ENCODE measurements at places on chromosomes 5 and 9.

- no peaks in the 10 kb centered on the region for H3K27me3 ChIP-seq
- H3K36me3 ChIP-seq = no peaks in the 10 kb centered on the region
- H3K27ac ChIP-seq = no peak overlapping the region
- DNase-seq = peak; percentile 22
- no peak overlapping the region for H3K4me3 ChIP-seq
These were observed 147.8 kb downstream of the TMEM38B start for GRCh38 chr9:105842023-105842644.

DNA sequence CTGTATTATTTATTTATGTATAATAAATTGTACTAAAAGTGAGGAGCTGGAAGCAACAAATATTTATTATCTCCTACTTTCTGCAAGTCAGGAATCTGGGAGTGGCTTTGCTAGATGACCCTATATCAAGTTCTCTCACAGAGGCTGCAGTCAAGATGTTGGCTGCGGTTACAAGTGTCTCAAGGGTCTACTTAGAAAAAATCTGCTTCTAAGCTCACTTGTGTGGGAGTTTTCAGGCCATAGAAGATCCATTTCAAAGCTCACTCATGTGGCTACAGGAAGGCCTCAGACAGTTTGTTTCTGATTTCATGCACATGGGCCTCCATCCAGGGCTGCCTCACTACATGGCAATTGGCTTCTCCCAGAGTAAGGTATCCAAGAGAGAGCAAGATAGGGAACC is 551.1 kb downstream of the CAAP1 start:
- H3K27ac ChIP-seq = no peak overlapping the region
- DNase-seq = no peak
- H3K27me3 ChIP-seq = no peaks in the 10 kb centered on the region
- no peaks in the 10 kb centered on the region for H3K4me1 ChIP-seq

DNA sequence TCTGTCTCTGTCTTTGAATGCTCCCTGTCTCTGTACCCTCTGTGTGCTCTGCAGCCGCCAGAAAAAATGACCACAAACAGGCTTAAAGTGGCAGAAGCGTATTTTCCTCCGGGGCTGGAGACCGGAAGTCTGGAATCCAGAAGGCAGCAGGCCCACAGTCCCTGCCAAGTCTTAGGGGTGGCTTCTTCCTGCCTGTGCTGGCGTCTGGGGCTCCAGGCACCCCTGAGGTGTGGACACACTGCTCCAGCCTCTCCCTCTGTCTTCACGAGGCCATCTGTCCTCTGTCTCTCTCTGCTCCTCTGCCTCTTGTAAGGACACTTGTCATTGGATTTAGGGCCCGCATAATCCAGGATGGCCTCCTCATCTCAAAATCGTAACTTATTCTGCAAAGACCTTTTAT is 298.4 kb upstream of the IRX4 start:
- DNase-seq = no peak
- H3K27ac ChIP-seq = peak overlapping the region; percentile 22
- H3K27me3 ChIP-seq = no peaks in the 10 kb centered on the region
- H3K4me3 ChIP-seq = no peak overlapping the region
- H3K4me1 ChIP-seq = no peaks in the 10 kb centered on the region

GRCh38 chr5:97417986-97418385 is 234.9 kb upstream of the RIOK2 start:
- H3K36me3 ChIP-seq = no peaks in the 10 kb centered on the region
- no peak for DNase-seq
- H3K4me3 ChIP-seq = no peak overlapping the region
- H3K4me1 ChIP-seq = no peaks in the 10 kb centered on the region

GRCh38 chr9:77764894-77765780 is 117.0 kb upstream of the GNA14 start:
- no peak for DNase-seq
- no peaks in the 10 kb centered on the region for H3K4me1 ChIP-seq
- H3K4me3 ChIP-seq = no peak overlapping the region
- no peaks in the 10 kb centered on the region for H3K36me3 ChIP-seq

DNA sequence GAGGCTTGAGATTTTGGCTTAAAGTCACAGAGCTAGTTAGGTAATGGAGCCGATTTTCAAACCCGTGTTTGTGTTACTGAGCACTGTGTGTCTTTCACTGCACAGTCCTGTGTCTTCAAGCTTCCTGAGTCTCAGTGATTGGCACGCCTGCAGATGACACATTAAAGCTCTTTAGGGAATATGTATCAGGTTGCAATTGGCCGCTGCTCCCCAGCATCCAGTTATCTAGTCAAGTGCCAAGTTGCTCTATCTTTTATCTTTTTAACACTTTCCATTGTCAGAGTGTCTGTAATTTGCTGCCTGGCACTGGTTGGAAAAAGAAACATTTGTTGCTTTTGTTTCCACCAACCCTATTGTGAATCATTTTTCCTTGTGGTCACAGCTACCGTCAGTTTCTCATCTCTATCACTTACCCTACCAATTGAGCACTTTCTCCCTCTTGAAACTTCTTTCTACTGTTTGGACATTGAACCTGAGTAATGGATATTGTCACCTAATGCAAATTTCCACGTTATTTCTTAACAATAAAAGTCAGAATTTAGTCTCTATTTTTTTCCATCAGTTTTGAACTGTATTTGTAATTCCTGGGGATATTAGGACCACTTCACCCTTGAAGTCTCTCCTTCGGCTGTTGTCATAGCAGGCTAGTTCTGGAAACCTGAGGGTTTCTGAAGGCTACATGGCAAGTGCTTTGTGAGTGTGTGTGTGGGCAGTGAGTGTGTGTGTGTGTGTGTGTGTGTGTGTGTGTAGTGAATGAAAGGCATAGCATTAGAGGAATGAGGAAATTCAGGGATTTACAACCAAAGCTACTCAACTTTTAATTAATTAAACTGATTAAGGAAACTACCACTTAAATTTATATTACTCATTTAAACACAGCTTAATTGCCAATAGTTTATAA is 274.3 kb downstream of the ISL1 start:
- H3K27ac ChIP-seq = no peak overlapping the region
- no peaks in the 10 kb centered on the region for H3K27me3 ChIP-seq
- H3K36me3 ChIP-seq = no peaks in the 10 kb centered on the region

DNA sequence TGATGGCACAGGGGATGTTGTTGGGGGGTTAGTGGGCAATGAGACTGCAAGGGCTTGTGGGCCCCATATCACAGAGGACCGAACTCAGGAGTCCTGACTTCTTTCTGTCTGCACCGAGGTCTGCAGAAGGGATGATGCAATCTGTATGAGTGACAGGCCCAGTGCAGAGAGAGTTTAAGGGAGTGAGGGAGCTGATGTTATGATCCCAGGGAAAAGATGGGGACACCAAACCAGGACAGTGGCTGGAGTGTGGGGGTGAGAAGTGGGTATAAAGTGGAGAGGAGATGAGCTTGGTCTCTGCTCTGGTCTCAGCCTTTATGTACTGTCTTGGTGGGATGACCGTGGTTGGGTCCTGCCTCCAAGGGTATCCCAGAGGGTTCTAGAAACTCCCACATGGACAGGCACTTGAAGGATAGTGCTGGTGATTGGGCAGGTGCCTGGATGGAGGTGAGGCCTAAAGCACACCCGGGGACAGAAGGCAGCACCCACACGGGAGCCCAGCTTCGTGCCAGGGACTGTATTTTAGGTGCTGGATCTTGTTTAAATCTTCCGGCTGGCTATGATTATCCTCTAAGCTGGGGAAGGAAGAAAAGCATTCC is 21.9 kb downstream of the GSN start:
- no peaks in the 10 kb centered on the region for H3K36me3 ChIP-seq
- peak overlapping the region; percentile 99 for H3K27ac ChIP-seq
- H3K27me3 ChIP-seq = no peaks in the 10 kb centered on the region
- DNase-seq = no peak
- no peak overlapping the region for H3K4me3 ChIP-seq
- peaks cover 71% of the 10 kb centered on the region for H3K4me1 ChIP-seq

GRCh38 chr5:176400382-176401156 is 12.0 kb downstream of the HIGD2A start:
- H3K4me1 ChIP-seq = no peaks in the 10 kb centered on the region
- H3K27ac ChIP-seq = no peak overlapping the region
- no peaks in the 10 kb centered on the region for H3K27me3 ChIP-seq
- H3K36me3 ChIP-seq = no peaks in the 10 kb centered on the region
- DNase-seq = no peak
- H3K4me3 ChIP-seq = no peak overlapping the region

- H3K4me3 ChIP-seq = no peak overlapping the region
- no peak for DNase-seq
- no peak overlapping the region for H3K27ac ChIP-seq
- H3K36me3 ChIP-seq = no peaks in the 10 kb centered on the region
- no peaks in the 10 kb centered on the region for H3K4me1 ChIP-seq
These were observed 1456.4 kb upstream of the ACO1 start for GRCh38 chr9:30928045-30928444.

GRCh38 chr5:149585910-149586309 is 4.6 kb downstream of the ARHGEF37 start:
- H3K4me3 ChIP-seq = no peak overlapping the region
- peaks cover 11% of the 10 kb centered on the region for H3K4me1 ChIP-seq
- no peaks in the 10 kb centered on the region for H3K36me3 ChIP-seq
- H3K27me3 ChIP-seq = no peaks in the 10 kb centered on the region

- no peak overlapping the region for H3K4me3 ChIP-seq
- H3K27ac ChIP-seq = no peak overlapping the region
- DNase-seq = no peak
- no peaks in the 10 kb centered on the region for H3K4me1 ChIP-seq
- H3K27me3 ChIP-seq = no peaks in the 10 kb centered on the region
These were observed 15.8 kb upstream of the UBAC1 start for GRCh38 chr9:135976944-135977343.

DNA sequence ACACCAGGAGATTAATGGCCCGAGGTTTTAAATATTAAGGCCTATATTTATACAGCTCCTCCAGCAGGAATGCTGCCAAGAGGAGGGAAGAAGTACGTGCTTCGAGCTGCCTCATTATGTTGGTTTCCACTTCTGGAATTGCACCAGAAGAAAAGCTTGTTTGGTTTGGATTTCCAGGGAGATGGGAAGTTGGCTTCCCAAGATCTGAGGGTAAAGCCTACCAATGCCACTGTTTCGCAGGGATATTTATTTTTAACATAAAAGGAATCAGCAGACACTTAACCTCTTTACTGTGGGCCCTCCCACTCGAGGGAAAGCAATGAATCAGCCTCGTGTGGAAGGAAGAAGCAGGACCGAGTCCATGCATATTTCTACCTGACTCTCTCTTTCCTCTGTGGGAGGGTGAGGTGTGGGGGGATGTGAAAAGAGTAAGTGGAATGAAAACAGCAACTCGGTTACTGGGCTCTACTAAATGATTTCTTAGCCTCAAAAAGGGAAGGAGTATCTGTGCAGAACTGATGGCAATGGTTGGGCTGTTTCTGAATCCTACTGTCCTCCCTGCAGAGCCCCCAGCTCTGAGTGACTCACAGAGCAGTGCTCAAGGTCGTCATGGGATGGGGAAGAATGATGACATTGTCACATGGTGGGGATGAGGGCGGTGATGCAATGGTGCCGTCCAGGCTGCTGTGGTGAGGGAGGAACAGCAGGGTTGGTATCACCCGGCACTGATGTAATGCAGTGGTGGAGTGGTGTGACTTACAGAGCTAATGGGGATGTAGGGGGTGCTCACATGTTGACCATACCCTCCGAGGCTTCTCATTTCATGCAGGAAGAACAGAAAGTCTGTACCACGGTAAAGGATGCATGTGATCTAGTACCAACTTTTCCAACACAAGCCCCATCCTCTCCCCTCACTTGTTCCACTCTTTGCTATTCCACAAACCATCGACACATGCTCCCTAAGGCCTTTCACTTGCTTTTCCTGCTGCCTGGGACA is 215.0 kb upstream of the PANK3 start:
- peak; percentile 79 for DNase-seq
- H3K36me3 ChIP-seq = no peaks in the 10 kb centered on the region
- no peaks in the 10 kb centered on the region for H3K27me3 ChIP-seq
- peaks cover 10% of the 10 kb centered on the region for H3K4me1 ChIP-seq

GRCh38 chr9:121328876-121329681 is 41.0 kb downstream of the STOM start:
- H3K27me3 ChIP-seq = no peaks in the 10 kb centered on the region
- no peak for DNase-seq
- H3K4me3 ChIP-seq = no peak overlapping the region
- H3K4me1 ChIP-seq = peaks cover 5% of the 10 kb centered on the region
- peaks cover 90% of the 10 kb centered on the region for H3K36me3 ChIP-seq

- H3K4me1 ChIP-seq = no peaks in the 10 kb centered on the region
- DNase-seq = no peak
- no peak overlapping the region for H3K4me3 ChIP-seq
- no peaks in the 10 kb centered on the region for H3K36me3 ChIP-seq
- H3K27me3 ChIP-seq = no peaks in the 10 kb centered on the region
These were observed 81.5 kb downstream of the PALM2AKAP2 start for GRCh38 chr9:109861499-109861898.

DNA sequence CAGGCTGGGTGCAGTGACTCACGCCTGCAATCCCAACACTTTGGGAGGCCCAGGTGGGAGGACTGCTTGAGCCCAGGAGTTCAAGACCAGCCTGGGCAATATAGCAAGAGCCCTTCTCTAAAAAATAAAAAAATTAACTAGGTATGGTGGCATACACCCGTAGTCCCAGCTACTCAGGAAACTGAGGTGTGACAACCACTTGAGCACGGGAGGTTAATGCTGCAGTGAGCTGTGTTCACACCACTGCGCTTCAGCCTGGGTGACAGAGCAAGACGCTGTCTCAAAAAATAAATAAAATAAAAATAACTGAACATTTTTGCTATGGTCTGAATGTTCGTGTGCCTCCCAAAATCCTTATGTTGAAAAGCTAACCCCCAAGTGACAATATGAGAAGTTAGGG is 24.5 kb downstream of the AGTPBP1 start:
- H3K4me1 ChIP-seq = no peaks in the 10 kb centered on the region
- no peak overlapping the region for H3K4me3 ChIP-seq
- no peak for DNase-seq
- no peaks in the 10 kb centered on the region for H3K27me3 ChIP-seq
- H3K27ac ChIP-seq = no peak overlapping the region

GRCh38 chr9:131197160-131197911 is 72.0 kb downstream of the NUP214 start:
- no peak overlapping the region for H3K4me3 ChIP-seq
- no peaks in the 10 kb centered on the region for H3K36me3 ChIP-seq
- H3K27ac ChIP-seq = no peak overlapping the region
- H3K4me1 ChIP-seq = no peaks in the 10 kb centered on the region
- DNase-seq = no peak
- no peaks in the 10 kb centered on the region for H3K27me3 ChIP-seq

DNA sequence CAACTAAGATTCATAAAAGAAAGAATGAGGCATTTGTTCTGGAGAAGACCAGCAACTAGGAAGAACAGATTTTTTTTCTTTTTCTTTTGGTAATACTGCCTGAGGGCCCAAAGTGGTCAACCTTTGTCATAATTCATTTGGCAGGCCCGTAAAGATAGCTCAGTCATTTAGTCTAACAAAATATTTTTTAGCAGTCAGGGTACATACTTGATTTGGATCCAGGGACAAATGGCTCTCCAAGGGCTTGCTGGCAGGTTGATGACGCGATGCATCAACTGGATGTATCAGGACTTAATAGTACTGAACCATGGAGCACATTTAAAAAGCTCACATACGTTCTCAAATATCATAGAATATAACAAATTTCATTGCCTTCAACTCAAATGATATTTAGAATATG is 203.4 kb upstream of the ZNF608 start:
- H3K4me1 ChIP-seq = no peaks in the 10 kb centered on the region
- no peak overlapping the region for H3K27ac ChIP-seq
- no peaks in the 10 kb centered on the region for H3K27me3 ChIP-seq
- DNase-seq = no peak
- no peaks in the 10 kb centered on the region for H3K36me3 ChIP-seq

Data from adrenal gland (tissue), 19 donors.